Left renal pelvis (tissue), 4 donors: ENCODE measurements at places on chromosomes 4 and X. TPM values are rescaled to one million over a fixed set of nuclear protein-coding genes. Genes with fewer than 3 reads are reported as not detected.

- DNase-seq = no peak
These were observed 3.6 kb downstream of the DCAF4L1 start for GRCh38 chr4:41985151-41985550.

DNA sequence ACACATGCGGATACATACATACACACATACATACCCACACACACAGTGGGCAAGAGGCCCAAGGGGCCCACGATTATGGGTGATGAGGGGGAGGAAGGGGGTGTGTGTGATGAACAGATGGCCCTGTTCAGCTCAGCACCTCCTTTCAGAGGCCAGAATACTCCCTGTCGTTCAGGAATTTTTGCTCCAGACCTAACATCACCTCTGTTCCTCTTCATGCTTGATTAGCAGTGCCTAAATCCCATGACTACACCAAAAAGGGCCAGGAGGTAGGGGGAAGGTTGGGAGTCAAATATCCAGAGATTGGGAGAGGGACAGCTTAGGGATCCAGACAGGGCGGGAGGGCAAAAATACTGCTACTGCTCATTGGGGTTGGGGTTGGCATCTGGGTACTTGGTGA is 42.7 kb downstream of the SMC1A start:
- no peak for DNase-seq

The TMPRSS11F gene
- not detected for polyA plus RNA-seq

- no peak for DNase-seq
These were observed 71.7 kb upstream of the NOCT start for GRCh38 chr4:138943893-138944292.

GRCh38 chrX:71515038-71515396 is 17.9 kb upstream of the OGT start:
- DNase-seq = no peak

GRCh38 chrX:33194876-33195433 is 16.4 kb downstream of the DMD start:
- no peak for DNase-seq

- DNase-seq = no peak
These were observed 53.2 kb upstream of the ATXN3L start for GRCh38 chrX:13373027-13373426.

DNA sequence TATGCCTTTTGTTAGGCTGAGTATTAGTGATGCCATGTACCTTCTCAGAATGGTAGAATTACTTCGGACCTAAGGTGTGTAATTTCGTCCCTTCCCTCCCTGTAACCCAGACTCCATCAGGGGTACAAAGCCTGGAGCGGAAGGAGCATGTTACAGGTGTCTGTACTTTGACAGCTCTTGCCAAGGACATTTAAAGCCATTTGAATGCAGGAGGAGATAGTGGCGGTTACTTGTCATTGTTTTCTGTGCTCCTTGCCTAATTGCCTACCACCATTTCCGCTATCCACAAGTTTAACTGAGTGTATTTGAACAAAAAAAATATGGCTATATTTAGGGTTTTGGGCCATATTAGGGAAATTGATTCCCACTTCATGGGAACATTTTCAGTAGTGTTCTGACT is 1.8 kb downstream of the FNIP2 start:
- DNase-seq = no peak

DNA sequence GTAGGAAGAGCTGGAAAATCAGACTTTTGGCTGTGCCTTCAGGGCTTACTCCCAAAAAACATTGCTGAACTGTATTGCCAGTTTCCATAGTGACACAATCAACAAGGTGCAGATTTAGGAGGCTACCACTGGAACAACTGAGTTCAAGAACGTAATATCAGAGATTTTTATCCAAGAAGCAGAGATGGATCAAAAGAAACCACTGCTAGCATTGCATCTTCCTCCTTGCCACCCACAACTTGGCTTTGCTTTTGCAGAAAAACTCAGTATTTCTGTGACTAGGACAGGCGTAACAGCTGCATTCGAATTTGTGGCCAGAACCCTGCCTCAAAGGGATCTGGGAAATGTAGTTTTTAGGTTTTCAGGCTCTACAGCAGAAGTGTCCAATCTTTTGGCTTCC is 27.8 kb upstream of the WDFY3 start:
- DNase-seq = no peak

The VCX3B gene
- polyA plus RNA-seq = 0.27 TPM

- DNase-seq = no peak
These were observed 22.3 kb downstream of the NKX1-1 start for GRCh38 chr4:1383728-1384591.

GRCh38 chrX:12319003-12319519 is 180.8 kb downstream of the FRMPD4 start:
- DNase-seq = no peak

DNA sequence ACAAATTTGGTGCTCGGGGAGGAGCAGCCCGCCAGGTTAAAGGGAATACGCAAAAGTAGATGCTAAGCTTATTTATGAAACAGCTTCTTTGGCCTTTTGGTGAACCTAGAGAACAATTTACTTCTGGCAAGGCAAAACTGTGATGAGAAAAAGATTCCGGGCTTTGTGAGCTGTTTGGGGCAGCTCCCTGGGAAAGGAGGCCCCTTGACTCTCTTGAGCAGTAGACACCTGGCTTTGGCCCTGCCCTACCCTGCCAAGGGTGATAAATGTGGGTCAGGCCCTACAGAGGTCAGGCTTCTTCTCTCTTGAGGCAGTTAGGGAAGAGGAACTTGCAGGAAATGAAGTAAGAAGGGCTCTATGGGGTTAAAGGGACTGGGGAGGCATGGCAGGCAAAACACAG is 509.6 kb downstream of the MID1IP1 start:
- no peak for DNase-seq

- DNase-seq = no peak
These were observed 208.2 kb downstream of the TENM3 start for GRCh38 chr4:182451441-182451840.

GRCh38 chr4:119666653-119667091 is 38.1 kb upstream of the PDE5A start:
- DNase-seq = no peak

- DNase-seq = no peak
These were observed 6.4 kb upstream of the FRMPD3 start for GRCh38 chrX:107442914-107443527.

DNA sequence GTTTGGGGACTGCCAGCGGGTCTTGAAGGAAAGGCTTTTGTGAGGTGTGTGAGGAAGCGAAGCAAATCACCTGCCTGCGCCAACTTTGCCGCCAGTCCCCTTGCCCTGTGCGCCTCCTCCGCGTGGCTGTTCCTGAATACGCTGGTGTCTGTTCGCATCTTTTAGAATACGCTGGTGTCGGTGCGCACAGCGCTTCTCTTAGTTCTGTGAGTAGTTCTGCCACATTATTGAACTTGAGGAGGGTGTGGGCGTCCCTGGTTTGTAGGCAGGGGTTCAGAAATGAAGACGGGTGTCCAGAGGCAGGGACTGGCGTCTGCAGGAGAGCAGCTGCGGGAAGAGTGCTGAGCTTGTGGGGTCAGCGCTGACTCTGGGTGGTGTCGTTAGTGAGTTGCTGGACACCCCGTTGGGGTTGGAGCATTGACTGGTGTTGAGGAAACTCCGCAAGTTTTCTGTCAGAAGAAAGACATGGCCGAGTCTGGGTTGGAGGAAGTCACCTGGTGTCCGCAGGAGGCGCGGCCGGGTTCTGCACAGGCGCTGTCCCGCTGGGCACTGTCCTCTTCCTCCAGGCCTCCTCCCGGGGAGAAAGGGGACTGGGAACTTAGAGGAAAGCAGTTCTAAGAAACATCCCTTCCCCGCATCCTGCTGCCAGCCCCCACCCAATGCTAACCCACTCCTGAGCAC is 930 bp downstream of the ZNF718 start:
- DNase-seq = no peak

DNA sequence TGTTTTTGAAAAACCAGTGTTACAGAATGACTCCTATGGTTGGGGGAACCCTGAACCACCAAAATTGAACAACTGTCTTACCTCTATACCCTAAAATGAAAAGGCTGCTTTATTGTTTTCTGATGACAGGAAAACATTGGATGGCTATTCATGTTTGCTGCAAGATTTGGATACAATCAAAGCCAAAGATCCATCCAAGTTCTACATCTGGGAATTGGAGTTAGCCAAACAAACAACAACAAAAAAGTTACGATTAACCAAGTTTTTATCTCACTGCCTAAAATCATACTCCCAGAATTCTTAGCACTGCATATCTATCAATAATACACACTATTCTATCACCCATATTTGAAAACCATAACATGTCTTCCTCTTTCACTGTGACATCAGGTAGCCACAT is 349.7 kb upstream of the SLC7A11 start:
- DNase-seq = no peak

GRCh38 chr4:37650481-37650880 is 35.7 kb downstream of the RELL1 start:
- DNase-seq = no peak

DNA sequence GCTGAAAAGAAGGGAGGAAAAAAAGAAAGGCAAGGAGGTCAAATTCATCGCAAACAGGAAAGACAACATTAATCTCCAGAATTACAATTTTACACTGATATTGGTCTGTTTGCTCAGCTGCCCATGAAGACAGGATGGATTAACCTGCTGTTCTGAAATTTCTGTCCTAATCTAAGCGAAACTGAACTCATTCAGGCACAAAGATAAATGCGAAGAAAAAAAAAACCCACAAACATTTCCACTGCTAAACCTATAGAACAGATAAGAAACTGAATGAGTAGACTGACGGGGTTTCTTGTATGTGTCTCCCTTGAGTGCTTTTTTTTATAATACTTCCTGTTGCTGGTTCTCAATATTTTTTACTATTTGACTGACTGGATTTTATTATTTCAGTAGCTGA is 251.8 kb upstream of the FTHL17 start:
- DNase-seq = no peak

DNA sequence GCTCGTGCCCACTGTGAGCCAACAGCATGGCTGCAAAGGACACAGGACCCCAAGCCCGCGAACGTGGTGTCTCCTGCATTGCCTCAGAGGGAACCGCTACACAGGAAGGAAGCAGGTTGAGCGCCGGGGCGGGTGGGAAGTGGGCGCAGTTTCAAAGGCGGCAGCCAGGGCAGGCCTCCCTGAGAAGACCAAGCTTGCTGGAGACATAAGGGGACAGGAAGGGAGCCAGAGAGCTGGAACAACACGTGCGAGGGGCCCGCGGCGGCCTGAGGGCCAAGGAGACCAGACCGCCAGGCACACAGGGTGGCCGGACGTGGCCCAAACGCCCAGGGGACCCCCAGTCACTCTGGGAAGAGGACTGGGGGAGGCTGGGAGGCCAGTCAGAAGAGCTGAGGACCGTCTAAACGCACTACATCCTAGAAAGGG is 32.0 kb downstream of the CTBP1 start:
- DNase-seq = no peak

GRCh38 chr4:181933471-181933870 is 309.7 kb upstream of the TENM3 start:
- DNase-seq = no peak

GRCh38 chr4:104533156-104533555 is 38.5 kb upstream of the CXXC4 start:
- DNase-seq = no peak

The RGN gene
- 35.0 TPM for polyA plus RNA-seq

DNA sequence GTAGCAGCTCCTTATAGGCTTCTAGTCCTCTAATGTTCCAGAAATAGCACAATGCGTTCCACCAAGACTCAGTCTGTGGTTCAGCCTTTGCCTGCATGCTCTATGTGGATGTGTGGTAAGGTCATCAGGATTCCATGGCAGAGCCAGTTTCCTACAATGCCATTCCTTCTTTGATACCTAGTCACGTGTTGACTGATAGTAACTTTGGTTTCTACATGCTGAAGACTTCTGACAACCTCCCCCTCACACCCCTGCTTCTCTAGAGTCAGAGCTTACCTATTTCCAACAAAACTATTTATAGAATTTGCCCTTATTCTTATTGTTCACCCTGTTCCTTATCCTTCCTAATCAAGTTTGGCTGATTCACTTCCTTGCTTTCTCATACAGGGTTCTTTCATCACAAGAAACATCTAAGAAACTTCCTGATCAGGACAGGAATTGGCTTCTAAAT is 81.1 kb downstream of the CT47B1 start:
- no peak for DNase-seq

The AFF2 gene
- 5.9 TPM for polyA plus RNA-seq

GRCh38 chr4:161642708-161643107 is 521.1 kb downstream of the FSTL5 start:
- no peak for DNase-seq

- DNase-seq = no peak
These were observed 73.5 kb downstream of the PRSS12 start for GRCh38 chr4:118279328-118279727.

The BOD1L1 gene
- 58.8 TPM for polyA plus RNA-seq

DNA sequence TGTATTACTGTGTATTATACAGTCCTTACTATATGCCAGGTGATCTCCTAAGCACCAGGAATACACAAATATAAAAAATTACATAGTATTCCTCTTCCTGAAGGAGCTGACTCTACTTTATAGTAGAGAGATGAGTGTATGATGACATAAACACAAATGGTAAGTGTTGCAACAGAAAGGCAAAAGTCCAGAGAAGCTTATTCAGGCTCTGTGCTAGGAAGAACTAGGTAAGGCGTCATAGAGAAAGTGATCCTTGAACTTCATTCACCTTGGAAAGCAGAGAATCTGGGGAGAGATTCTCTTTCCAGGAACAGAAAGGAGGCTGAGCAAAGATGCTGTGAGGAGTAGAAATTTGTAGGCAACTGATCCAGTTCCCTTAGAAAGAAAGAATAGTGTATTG is 115.0 kb upstream of the KCNIP4 start:
- DNase-seq = no peak

The PDS5A gene
- polyA plus RNA-seq = 67.2 TPM

The TASL gene
- polyA plus RNA-seq = 0.47 TPM

- DNase-seq = no peak
These were observed 298.0 kb upstream of the TET2 start for GRCh38 chr4:104848597-104849225.

DNA sequence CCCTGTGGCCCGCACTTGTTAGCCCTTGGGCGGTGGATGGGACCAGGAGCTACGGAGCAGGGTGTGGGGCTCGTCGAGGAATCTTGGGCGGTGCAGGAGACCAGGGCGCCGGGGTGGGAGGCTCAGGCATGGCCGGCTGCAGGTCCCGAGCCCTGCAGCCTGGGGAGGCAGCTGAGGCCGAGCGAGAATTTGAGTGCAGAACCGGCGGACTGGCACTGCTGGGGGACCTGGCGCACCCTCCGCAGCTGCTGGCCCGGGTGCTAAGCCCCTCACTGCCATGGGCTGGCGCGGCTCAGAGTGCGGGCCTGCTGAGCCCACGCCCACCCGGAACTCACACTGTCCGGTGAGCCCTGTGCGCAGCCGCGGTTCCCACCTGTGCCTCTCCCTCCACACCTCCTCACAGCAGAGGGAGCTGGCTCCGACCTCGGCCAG is 73.6 kb upstream of the TLL1 start:
- DNase-seq = no peak

- no peak for DNase-seq
These were observed 2.9 kb upstream of the SH3BP2 start for GRCh38 chr4:2789793-2790582.

DNA sequence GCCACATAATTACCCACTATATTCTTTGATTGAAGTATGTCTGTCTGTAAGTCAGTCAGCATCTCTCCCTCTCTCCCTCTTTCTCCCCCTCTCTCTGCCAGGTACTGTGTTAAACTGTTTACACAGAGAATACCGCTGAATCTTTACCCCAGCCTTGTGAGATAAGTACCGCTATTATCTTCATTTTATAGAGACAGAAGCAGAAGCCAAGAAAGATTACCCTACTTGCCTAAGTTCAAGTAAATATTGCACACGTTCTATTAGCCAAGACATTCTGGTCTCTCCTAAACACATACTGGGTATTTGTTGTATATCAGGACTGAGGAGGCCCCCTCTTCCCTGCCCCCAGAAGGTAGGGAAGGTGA is 695 bp upstream of the GPR101 start:
- no peak for DNase-seq

GRCh38 chr4:185395238-185395955 is at the start of gene LRP2BP:
Gene LRP2BP (minus strand): TSS chr4:185395924. CDS start chr4:185378186, 17,738 bp downstream.
- no peak for DNase-seq
